Foreskin fibroblast (primary cell): ENCODE measurements at places on chromosomes 11 and 22.

GRCh38 chr11:118156531-118157185 lies 4.0 kb upstream of the SCN4B start:
- no peak for DNase-seq

DNA sequence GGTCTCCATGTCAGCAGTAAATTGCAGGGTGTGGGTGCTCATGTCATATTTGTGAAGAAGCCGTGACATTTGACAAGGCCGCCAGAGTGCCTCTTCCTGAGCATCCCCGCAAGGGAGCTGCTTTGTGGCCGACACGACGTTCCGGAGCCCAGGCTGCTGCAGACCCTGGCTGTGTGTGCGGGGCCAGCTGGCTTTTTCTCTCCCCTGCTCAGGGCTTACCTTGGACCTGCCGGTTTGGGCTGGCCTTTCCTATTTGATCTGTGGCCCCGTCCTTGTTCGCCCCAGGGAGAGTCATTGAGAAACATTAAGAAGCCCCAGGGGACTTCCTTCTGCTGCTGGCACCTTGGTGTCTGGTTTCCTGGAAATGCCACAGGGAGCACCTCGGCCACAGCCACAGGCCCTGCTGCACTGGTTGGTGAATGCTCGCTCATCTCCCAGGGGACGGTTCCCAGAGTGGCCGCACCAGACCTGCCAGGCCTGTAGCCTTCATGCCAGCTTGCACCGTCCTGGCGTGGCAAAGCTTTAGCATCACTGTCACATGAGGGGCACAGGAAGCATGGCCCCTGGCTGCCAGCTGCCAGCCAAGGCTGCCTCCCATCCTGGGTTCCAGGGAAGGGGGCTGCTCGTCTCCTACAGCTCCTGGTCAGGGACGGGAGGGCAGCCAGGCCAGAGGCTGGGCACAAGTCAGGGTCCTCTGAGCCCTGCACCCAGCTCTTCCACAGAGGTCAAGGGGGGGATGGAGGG lies 5.4 kb downstream of the GRK2 start:
- DNase-seq = no peak

DNA sequence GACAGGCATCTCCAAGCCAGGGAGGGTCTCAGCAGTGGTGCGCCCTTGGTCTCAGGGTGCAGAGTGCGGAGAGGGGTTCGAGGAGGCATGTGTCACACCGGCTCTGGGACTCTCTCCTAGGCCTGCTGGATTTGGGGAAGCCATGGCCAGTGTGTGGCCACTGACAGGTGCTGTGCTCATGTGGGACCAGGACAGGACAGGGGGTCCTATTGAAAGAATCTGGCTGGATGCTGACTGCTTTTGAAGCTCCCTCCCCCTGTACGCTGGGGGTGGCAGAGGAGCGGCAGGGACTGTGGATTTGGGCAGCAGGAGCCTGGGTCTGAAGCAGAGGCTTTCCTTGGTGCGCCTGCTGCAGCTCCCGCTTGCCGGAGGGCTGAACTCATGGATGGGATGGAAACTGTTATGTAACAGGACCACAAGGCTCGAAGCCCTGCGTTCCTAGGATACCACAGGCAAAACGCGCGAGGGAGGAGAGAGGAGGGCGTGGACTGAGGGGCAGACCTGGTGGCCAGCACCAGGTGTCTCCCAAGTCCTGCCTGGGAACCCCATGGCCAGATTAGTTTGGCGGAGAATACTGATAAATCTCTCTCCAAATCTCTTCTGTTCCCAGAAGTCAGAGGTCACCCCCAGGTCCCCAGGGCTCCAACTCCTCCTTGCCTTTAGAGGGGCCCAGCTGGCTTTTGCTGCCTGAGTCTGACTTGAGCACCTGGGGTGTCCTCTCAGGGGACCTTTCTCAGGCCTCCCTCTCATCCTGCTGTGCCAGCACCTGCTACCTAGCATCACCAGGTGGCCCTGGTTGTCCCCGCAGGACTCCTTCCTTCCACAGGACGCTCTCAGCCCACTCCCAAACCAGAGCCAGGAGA lies 13.8 kb upstream of the TEF start:
- no peak for DNase-seq

GRCh38 chr11:128689948-128690664 lies 3.8 kb upstream of the FLI1 start:
- DNase-seq = no peak

- DNase-seq = no peak
These were observed 81.8 kb downstream of the OSBP2 start for GRCh38 chr22:30776476-30776875.

DNA sequence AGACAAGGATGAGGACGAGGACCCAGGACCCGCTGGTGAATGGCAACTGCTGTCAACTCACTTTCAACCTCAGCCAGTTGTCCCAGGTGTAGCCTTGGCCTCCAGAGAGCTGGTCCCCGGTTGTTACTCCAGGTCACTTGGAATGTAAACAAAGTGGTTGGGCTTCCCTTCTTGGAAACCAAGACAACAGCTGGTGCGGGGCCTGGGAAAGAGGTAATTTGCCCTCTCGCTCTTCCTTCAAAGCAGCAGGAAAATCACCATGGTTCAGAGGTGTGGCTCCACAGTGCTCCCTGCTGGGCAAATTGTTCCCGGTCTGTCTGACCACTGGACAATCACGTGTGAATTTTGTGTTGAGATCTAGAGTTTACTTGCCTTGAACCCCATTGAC lies 15.0 kb downstream of the SLC1A2 start:
- no peak for DNase-seq

GRCh38 chr11:92123540-92123939 lies 101.1 kb upstream of the FAT3 start:
- no peak for DNase-seq

GRCh38 chr11:71336176-71336995 lies 84.0 kb upstream of the SHANK2 start:
- no peak for DNase-seq

DNA sequence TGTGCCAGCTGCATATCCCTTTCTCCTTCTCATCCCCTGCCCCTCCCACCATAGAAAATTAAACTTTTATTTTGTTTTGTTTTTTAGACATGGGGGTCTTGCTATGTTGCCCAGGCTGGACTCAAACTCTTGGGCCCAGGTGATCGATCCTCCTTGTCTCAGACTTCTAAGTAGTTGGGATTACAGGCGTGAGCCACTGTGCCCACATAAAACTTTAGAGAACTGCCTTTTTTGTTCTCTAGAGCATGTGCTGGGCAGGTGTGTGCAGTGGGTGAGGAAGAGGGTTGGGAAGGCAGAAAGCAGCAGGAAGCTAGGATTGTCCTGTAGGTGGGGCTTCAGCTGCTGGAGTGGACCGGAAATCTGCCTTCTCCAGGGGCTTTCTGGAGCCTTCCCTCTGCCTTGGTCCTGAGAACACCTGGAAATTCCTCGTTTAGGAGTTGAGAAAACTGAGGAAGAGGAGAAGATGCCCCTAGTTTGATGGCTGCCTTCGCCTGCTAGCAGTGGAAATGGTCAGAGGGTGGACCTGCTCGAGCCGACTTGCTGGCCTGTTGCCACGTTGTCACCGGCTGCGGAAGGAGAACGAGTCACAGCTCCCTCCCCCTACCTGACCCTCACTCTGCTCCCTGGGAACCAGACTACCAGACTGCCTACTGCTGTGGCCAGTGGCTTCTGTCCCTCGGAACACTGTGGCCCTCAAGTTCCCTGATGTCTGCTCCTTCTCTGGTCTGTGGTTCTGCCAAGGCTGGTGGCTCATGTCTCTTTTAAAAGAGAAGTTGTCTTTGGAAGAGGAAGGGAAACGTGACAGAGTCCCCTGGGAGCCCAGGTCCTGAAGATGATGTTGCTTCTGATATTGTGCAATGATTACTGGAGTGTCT lies 4.0 kb downstream of the ST14 start:
- DNase-seq = no peak

DNA sequence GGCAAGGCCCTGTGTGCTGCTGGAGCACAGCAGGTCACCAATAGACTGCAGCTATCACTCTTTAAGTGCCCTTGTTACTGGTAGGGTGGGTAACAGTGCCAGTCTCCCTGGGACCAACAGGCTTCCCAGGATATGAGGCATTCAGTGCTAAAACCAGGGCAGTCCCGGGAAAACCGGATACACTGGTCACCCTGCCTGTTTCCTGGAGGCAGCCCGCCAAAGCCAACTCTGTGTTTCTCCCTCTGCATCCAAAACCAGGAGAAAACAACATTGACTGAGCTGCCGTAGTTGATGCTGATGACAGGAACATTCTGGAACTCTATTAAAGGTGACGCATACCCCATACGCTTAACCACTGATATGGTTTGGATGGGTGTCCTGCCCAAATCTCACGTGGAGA lies 149.1 kb downstream of the SHANK2 start:
- DNase-seq = no peak
